ENCODE measurements at places on chromosomes 7 and 10. TPM values are rescaled to one million over a fixed set of nuclear protein-coding genes. Genes with fewer than 3 reads are reported as not detected.

- no peaks in the 10 kb centered on the region for H3K36me3 ChIP-seq
- no peak overlapping the region for H3K4me3 ChIP-seq
- no peak for DNase-seq
- peak overlapping the region; percentile 63 for H3K27ac ChIP-seq
- H3K4me1 ChIP-seq, result peaks cover 41% of the 10 kb centered on the region
These were observed 7.3 kb downstream of the ELMO1 start for GRCh38 chr7:37441386-37441760.

DNA sequence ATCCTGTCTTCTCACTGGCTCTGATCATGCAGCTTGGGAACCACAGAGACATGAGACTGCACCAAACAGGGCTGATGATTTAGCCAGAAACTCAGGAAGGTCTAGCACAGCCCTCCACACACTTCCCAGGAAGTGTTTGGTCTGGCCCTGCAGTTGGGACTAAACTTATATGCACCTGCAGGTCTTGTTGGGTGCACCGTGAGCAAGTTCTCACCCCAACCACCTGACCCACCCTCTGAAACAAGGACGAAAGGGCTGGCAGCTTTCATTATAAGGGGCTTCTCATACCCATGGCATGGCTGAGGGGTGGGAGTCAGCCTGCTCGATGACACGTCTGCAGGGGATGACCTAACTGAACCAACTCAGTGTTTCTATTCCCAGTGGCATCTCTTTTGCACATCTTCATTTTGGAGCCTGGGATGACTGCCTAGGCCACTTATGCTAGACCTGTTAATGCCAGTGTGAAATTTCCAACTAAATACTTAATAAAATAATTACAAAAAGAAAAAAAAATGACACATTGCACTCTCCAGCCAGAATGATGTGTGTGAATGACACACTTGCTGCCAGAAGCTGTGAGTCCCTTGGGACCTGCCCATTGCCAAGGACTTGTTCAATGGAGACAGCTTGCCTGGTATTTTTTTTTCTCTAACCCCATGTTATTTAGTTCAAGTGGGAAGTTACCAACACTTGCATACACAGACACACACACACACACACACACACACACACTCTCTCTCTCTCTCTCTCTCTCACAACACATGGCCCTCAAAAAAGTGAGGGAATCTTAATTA, 102.6 kb downstream of the NEURL1 start:
- DNase-seq, result no peak
- no peak overlapping the region for H3K27ac ChIP-seq
- H3K36me3 ChIP-seq, result no peaks in the 10 kb centered on the region

DNA sequence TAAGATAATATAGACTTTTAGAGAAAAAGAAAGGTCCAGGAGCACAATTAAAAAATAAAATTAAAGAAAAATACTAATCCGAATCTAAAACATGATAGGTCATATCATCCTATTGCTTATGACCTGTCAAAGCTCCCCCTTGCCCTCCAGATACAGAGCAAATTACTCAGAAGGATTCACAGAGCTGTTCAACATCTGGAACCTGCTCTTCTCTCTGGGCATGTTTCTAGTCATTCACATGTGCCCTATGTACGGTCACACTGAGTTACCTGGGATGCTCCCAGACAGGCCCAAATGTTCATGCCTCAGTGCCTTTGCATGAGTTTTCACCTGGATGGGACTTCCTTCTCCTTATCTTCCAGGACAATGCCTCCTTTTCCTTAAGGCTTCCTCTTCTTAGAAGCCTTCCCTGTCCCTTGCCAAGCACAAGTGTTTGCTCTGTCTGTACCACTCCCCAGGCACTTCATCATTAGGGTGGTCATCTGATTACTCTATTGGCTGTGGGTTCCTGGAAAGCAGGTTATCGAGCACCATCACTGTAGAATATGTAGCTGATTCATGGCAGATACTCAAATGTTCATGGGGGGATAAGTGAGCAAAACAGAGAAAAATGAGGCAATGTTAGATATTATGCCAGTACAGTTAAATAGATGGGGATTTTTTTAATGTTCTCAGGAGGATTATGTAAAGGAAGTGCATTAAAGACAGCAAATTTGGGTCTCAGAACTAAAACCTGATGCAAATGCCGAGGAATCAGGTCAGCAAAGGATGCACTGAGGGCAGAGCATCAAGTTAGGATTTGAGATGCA, 12.0 kb upstream of the AOAH start:
- peak overlapping the region; percentile 10 for H3K4me3 ChIP-seq
- no peaks in the 10 kb centered on the region for H3K36me3 ChIP-seq
- H3K4me1 ChIP-seq, result peaks cover 16% of the 10 kb centered on the region
- peak overlapping the region; percentile 55 for H3K27ac ChIP-seq

GRCh38 chr7:78326876-78327275, 528.3 kb downstream of the PHTF2 start:
- no peak overlapping the region for H3K4me3 ChIP-seq
- H3K4me1 ChIP-seq, result no peaks in the 10 kb centered on the region
- H3K27ac ChIP-seq, result no peak overlapping the region
- no peak for DNase-seq
- no peaks in the 10 kb centered on the region for H3K36me3 ChIP-seq

DNA sequence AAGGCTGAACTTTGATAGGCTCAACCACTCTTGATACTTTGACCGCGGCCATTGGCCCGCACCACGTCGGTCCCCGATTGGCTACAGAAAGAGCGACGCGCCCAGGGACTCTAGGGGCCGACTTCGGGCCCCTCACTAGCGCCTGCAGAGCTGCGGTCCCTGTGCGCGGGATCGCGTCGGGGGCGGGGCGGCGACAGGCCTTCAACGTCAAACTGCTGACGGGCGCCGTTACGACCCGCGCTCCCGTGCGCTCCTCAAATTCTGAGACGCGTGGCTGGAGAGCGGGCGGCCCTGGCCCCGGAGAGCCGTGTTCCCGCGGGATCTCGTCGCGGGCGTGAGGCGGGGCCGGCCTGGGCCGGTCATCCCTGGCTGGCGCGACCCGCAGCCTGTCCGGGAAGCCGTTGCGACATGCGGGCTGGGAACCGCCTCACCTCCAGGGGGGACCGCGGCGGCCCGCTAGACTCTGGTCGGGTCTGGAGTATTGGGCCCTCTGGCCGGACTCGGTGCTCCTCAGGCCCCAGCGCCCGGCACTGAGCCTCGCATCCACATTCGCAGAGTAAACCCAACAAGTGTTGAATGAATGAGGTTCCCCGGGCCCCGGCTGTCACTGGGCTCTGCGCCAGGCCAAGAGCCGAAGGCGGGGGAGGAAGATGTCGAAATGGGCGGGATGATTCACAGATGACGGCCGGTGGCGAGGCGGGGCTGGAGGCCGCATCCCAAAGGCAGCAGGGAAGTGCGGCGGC, 643 bp upstream of the SLC25A28 start:
- peak overlapping the region; percentile 78 for H3K4me3 ChIP-seq
- peak overlapping the region; percentile 96 for H3K27ac ChIP-seq
- no peaks in the 10 kb centered on the region for H3K36me3 ChIP-seq
- peaks cover 33% of the 10 kb centered on the region for H3K4me1 ChIP-seq
- DNase-seq, result peak; percentile 86

The ZNF488 gene
- total RNA-seq, result not detected

- no peaks in the 10 kb centered on the region for H3K36me3 ChIP-seq
- no peak overlapping the region for H3K4me3 ChIP-seq
- no peak overlapping the region for H3K27ac ChIP-seq
- DNase-seq, result no peak
- H3K4me1 ChIP-seq, result no peaks in the 10 kb centered on the region
- no peaks in the 10 kb centered on the region for H3K27me3 ChIP-seq
These were observed 64.7 kb upstream of the JAZF1 start for GRCh38 chr7:28245123-28245878.

The AASS gene
- total RNA-seq, result 5.4 TPM

GRCh38 chr7:92720604-92721350, 115.6 kb downstream of the CDK6 start:
- H3K27ac ChIP-seq, result no peak overlapping the region
- no peaks in the 10 kb centered on the region for H3K27me3 ChIP-seq
- no peak for DNase-seq
- H3K4me3 ChIP-seq, result no peak overlapping the region
- H3K4me1 ChIP-seq, result peaks cover 16% of the 10 kb centered on the region

The UBE2D1 gene
- 10.5 TPM for total RNA-seq

- H3K36me3 ChIP-seq, result peaks cover 9% of the 10 kb centered on the region
- DNase-seq, result no peak
- no peak overlapping the region for H3K4me3 ChIP-seq
- H3K27me3 ChIP-seq, result no peaks in the 10 kb centered on the region
These were observed 77.4 kb downstream of the ALOX5 start for GRCh38 chr10:45451407-45451806.

DNA sequence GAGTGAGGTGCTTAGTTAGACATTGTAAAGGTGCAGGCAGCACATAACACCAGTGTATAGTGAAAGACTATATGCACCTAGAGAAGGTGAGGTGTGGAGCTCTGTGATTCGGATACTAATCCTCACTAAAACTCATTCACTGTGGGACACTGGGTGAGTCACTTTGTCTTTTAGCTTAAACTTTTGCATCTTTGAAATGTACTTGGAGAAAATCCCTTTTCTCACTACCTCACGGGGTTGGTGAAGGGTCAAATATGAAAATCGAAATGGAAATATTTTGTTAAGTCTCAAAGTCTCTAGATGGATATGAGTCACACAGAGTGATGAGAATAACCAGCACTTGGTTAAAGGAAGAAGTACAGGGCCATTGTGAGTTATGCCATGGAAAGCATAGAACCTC, 38.0 kb downstream of the MDFIC start:
- H3K27ac ChIP-seq, result no peak overlapping the region
- H3K4me3 ChIP-seq, result no peak overlapping the region
- no peaks in the 10 kb centered on the region for H3K27me3 ChIP-seq
- DNase-seq, result no peak
- H3K4me1 ChIP-seq, result peaks cover 15% of the 10 kb centered on the region

DNA sequence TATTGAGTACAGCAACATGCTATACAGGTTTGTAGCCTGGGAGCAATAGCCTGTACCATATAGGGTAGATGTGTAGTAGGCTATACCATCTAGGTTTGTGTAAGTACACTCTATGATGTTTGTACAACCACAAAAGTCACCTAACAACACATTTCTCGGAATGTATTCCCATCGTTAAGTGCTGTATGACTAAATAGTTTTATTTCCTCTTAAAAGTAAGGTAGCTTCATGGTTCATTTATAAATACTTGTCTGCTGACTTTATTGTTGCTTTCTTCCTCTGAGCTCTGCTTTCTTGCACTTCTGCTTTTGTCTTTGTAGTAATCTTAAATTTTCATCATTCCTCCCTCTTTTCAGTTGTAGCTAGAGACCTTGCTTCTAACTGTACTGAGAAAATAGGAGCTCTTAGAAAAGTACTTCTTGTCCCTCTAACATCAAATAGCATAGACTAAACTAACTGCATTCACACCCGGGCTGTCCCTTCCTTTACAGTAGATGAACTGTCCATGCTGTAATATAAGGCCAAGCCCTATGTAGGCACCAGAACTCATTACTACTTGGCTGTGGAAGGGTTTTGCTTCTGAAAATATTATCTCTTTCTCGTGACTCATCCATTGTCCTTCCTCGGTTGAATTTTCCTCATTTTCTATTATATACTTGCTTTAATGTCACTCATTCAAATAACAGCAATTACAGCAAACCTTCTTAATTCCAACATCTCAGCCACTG, 55.4 kb upstream of the FAM3C start:
- no peaks in the 10 kb centered on the region for H3K4me1 ChIP-seq
- no peak overlapping the region for H3K27ac ChIP-seq
- no peak overlapping the region for H3K4me3 ChIP-seq
- no peaks in the 10 kb centered on the region for H3K36me3 ChIP-seq

GRCh38 chr10:113961182-113962031, 82.3 kb upstream of the ADRB1 start:
- H3K27ac ChIP-seq, result peak overlapping the region; percentile 79
- no peak overlapping the region for H3K4me3 ChIP-seq
- peaks cover 43% of the 10 kb centered on the region for H3K4me1 ChIP-seq
- DNase-seq, result peak; percentile 62
- no peaks in the 10 kb centered on the region for H3K36me3 ChIP-seq
- no peaks in the 10 kb centered on the region for H3K27me3 ChIP-seq

The AS3MT gene
- total RNA-seq, result 0.30 TPM

- no peaks in the 10 kb centered on the region for H3K27me3 ChIP-seq
- no peaks in the 10 kb centered on the region for H3K4me1 ChIP-seq
- H3K27ac ChIP-seq, result no peak overlapping the region
- no peak overlapping the region for H3K4me3 ChIP-seq
- no peaks in the 10 kb centered on the region for H3K36me3 ChIP-seq
These were observed 384.5 kb downstream of the PLXDC2 start for GRCh38 chr10:20200758-20201157.

DNA sequence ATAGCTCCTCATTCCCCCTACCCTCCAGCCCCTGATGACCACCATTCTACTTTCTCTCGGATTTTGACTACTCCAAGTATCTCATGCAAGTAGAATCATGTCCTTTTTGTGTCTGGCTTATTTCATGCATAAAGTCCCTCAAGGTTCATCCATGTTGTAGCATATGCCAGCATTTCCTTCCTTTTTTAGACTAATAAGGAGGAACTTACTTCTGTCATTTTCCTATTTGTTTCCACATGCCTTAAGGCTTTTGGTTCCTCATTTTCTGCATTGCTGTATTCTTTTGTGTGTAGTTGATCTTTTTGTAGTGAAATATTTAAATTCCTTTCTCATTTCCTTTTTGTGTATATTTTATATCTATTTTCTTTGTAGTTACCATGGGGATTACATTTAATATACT, 376.9 kb downstream of the CALN1 start:
- no peaks in the 10 kb centered on the region for H3K4me1 ChIP-seq
- H3K36me3 ChIP-seq, result no peaks in the 10 kb centered on the region
- H3K27me3 ChIP-seq, result no peaks in the 10 kb centered on the region
- H3K4me3 ChIP-seq, result no peak overlapping the region
- H3K27ac ChIP-seq, result no peak overlapping the region
- DNase-seq, result no peak

The AGBL3 gene
- total RNA-seq, result 3.5 TPM

The PLXDC2 gene
- 0.49 TPM for total RNA-seq

DNA sequence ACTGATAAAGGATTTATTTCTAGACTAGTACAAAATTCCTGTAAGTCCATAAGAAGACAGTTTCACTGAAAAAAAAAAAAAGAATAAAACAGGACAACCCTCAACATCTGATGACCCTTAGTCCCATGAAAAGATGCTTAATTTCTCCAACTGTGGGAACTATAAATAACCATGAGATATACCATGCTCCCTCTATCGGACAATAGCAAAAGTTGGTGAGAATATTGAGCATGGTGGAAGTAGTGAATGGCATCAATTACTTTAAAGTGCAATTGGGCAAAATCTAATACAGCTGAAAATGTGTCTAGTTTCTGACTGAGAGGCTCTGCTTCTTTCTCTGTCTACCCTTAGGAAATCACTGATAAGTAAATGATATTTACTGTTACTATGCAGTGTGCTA, 348.8 kb downstream of the SUGCT start:
- H3K4me3 ChIP-seq, result no peak overlapping the region
- no peaks in the 10 kb centered on the region for H3K36me3 ChIP-seq
- no peak for DNase-seq
- no peaks in the 10 kb centered on the region for H3K4me1 ChIP-seq
- no peak overlapping the region for H3K27ac ChIP-seq

Data from T-cell (primary cell).